NCI-H1417 treated with DMSO at 0.1 percent for 48 hours (cell line): ENCODE measurements at places on chromosomes 3 and 15.

GRCh38 chr3:46029953-46030543 lies 2.8 kb upstream of the XCR1 start:
- no peak for DNase-seq

GRCh38 chr15:97053635-97054034 lies 723.1 kb downstream of the NR2F2 start:
- no peak for DNase-seq

- no peak for DNase-seq
Observed at GRCh38 chr15:72175186-72176044, 22.2 kb downstream of the GRAMD2A start.

GRCh38 chr15:99347574-99347973 lies 96.3 kb downstream of the LRRC28 start:
- no peak for DNase-seq

DNA sequence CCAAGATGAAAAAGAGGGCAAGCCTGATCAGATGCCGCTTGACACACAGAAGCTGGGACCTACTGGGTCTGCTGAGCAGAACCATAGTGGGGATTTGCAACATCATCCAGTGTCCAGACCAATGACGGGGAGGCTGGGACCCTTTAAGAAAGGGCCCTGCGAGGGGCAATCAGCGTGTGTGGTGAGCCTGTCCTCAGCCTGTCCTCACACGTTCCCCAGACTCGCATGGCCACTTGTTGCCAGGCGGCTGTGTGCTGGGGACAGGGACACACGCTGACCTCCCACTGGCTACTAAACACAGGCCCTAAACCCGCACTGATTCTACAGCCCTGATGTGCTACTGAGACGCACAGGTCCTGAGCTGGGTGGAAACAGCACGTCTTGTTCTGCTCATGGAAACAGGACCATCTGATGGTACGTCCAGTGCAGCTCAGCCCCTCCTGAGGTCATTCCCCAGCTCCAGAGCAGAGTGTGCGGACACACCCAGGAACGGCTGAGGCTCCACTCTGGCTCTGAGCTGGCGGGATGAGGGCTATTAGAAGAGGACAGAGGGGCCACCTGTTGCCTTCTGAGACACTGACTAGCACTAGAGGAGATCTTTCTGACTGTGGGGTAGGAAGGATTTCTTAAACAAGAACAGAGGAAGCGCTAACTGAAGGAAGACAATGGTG lies 24.4 kb downstream of the PCSK6 start:
- no peak for DNase-seq

DNA sequence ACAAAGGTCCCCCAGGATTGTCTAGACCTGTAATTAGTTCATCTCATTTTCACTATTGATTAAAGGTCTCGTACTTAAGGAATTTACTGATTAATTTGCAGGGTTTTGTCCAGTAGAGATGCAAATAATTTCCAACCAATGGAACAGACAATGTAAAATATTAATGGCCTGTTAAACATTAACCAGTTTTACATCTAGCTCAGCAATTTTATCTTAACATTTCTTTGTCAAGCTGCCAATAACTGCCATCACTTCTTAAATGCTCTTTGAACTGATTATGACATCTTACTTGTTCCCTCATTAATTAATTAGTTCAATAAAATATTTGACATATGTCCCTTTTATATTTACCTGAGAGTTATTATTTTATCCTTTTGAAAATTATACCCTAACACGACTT lies 9.4 kb upstream of the STRIT1 start:
- DNase-seq, result no peak

- no peak for DNase-seq
Observed at GRCh38 chr3:122410639-122411038, 5.2 kb downstream of the WDR5B start.

GRCh38 chr15:67834581-67835296 lies 5.1 kb downstream of the RNU6-1 start:
- no peak for DNase-seq

GRCh38 chr15:82186161-82186560 lies 76.4 kb downstream of the EFL1 start:
- no peak for DNase-seq

- no peak for DNase-seq
Observed at GRCh38 chr15:93428150-93428549, 339.1 kb upstream of the RGMA start.

DNA sequence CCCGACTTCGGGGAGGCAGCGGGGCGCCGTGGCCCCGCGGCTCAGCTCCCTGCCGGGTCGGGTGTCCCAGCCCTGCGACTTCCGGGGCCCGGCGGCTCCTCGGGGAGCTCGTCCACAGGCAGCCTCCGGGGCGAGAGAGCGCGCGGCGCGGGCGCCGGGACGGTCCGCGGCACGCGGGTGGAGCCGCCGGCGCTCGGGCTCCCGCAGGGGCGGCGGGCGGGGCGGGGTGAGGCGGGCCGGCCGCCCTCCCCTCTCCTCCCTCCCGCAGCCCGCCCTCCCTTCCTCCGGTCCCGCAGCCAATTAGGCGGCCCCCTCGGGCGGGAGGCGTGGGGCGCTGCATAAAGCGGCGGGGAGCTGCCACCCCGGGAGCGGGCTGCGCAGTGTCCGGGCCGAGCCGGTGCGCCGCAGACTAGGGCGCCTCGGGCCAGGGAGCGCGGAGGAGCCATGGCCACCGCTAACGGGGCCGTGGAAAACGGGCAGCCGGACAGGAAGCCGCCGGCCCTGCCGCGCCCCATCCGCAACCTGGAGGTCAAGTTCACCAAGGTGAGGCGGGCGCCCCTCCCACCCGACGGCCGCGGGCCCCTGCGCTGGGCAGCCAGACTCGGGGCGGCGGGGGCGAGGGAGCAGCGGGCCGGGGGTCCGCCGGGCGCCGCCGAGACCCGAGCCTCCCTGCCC lies at the start of gene ALDH1A3:
ALDH1A3 (plus strand) TSS at position 368 of the 675 bp plus-strand sequence; CDS start at position 445, 77 bp downstream.
- DNase-seq, result no peak

DNA sequence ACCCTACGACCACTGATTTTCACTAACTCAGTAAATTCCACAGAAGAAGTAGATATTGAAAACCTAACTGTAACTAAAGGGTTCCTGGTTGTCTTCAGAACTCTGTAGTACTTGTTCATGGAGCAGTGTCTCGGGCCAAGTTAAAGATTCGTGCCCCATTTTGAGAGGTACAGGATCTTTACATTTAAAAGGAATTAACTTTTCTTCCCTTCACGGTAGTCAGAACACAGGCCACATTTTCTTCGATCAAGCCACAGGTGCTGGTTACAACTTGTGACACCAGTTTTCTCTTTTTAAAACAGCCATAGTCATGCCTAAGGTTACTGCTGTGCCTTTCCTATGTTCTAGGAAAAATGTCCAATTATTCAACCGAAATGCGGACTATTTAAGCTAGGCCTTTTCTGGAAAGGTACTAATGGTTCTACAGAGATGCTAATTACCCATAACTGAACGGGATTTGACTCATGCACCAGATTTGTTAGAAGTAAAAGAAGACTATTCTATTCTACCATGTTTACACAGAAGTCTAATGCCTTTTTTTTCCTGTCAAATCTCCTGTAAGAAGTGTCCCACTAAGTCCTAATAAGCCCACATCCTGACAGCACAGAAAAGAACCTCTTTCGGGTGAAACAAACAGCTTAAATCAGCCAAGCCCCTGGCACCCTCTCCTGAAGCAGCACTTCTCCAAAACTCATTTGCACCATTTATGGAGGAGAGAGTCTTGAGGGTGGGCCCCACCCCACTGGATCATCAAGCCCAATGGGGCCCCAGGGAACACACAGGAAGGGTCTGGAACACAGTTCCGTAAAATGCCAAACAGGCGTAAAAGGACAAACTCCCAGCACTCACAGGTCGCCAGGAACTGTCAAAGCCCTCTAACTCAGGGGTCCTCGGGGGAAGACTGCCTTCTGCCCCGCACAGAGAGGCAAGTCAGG lies 1.9 kb downstream of the LRIG1 start:
- no peak for DNase-seq

- no peak for DNase-seq
Observed at GRCh38 chr3:152097120-152097519, 171.6 kb upstream of the MBNL1 start.

DNA sequence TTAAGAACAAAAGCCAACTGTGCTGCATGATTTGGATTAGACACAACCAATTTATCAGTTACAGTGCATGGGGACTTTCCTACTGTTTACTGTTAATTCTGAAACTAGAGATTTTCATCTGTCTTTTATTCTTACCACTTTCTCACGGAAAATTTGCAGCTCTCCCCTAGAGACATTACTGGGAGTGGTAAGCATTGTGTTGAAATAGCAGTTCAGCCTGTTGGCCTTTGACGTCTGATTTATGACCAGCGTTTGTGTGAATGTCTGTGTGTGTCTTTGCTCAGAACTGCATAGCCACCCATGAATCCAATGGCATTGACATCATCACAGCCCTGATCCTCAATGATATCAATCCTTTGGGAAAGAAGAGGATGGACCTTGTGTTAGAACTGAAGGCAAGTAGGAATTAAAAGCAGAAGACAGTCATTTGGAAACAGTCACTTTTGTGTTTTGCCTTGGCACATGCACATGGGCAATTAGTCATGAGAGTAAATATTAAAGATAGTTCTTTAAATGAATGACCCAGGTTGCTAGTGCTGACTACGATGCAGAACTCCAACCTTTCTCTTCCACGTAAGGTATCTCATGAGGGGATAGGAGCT lies 202.2 kb upstream of the BHLHE40 start:
- no peak for DNase-seq
